ENCODE measurements at places on chromosomes 12 and 14. TPM values are rescaled to one million over a fixed set of nuclear protein-coding genes. Genes with fewer than 3 reads are reported as not detected.

DNA sequence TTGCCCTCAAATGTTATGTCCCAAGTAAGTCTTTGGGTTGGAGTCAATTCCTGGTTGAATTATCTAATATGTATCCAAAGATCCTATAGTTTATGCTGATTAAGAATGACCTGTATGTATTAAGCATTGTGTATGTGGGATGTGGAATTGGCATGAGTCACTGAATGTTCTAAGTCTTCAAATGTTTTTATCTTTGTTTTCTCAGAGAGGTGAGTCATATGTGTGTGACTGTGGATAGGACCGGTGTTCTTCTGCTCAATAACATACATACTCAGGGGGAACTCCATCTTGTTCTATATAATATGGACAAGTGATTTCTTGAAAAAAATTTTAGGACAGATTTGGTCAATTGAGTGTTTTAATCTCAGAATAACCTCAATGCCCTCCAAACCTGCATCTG, 57.9 kb downstream of the NAV3 start:
- DNase-seq = no peak
- no peaks in the 10 kb centered on the region for H3K4me1 ChIP-seq
- H3K27me3 ChIP-seq = no peaks in the 10 kb centered on the region
- H3K36me3 ChIP-seq = no peaks in the 10 kb centered on the region
- H3K27ac ChIP-seq = no peak overlapping the region

DNA sequence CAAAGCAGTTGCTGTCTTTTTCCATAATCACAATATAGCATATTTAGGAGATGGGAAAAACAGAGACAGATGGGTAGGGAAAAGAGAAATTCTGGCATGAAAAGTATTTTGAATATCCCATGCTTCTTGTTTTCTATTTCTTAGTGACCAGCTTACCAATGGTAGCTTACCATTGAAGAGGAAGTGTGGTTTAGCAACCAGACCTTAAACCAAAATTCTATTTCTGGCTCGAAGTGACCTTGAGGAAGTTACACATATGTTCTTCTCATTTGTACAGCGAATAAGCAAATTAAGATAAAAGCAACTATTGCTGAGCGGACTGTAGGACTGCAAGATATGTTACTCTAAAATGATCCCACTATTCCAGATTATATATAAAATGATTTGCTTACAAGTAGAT, 82.9 kb downstream of the FGD4 start:
- H3K4me1 ChIP-seq = no peaks in the 10 kb centered on the region
- H3K4me3 ChIP-seq = no peak overlapping the region
- H3K27ac ChIP-seq = no peak overlapping the region
- no peak for DNase-seq
- H3K36me3 ChIP-seq = no peaks in the 10 kb centered on the region

PITPNM2 gene
- total RNA-seq = 7.5 TPM

- no peaks in the 10 kb centered on the region for H3K27me3 ChIP-seq
- no peak overlapping the region for H3K4me3 ChIP-seq
- H3K4me1 ChIP-seq = no peaks in the 10 kb centered on the region
- DNase-seq = no peak
- H3K36me3 ChIP-seq = no peaks in the 10 kb centered on the region
Measured at GRCh38 chr14:78141590-78141989, 28.6 kb upstream of the NRXN3 start.

ARMH4 gene
- 5.4 TPM for total RNA-seq

GRCh38 chr14:82126006-82126405, 592.4 kb upstream of the SEL1L start:
- DNase-seq = no peak
- no peak overlapping the region for H3K27ac ChIP-seq
- H3K36me3 ChIP-seq = no peaks in the 10 kb centered on the region
- no peaks in the 10 kb centered on the region for H3K27me3 ChIP-seq
- no peaks in the 10 kb centered on the region for H3K4me1 ChIP-seq

NPFF gene
- not detected for total RNA-seq
